ENCODE measurements at places on chromosomes 5 and 9.
A peak's percentile ranks its signal among the peaks of the same experiment; 100 is the strongest.

- no peak for DNase-seq
Observed at GRCh38 chr5:154333016-154333415, 112.8 kb upstream of the SAP30L start.

GRCh38 chr5:61352612-61353156 is 20.6 kb downstream of the ZSWIM6 start:
- DNase-seq: no peak

DNA sequence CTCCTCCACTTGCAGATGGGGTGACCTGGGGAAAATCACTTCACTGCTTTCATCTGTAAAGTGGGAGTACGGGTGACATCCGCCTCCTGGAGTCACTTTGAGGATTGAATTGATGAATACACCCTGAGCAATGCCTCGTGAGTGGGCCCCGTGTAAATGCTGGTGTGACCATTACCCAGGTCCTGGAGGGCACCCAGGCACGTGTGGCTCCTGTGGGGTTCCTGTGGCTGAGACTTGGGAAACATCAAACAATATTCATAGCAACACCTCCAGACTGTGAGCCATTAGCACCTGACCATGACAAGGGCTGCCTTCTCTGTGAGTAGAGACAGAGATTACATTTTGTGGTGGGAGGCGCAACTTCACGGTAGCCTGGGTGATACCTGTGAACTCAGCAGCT is 11.4 kb downstream of the MRPL36 start:
- no peak for DNase-seq

DNA sequence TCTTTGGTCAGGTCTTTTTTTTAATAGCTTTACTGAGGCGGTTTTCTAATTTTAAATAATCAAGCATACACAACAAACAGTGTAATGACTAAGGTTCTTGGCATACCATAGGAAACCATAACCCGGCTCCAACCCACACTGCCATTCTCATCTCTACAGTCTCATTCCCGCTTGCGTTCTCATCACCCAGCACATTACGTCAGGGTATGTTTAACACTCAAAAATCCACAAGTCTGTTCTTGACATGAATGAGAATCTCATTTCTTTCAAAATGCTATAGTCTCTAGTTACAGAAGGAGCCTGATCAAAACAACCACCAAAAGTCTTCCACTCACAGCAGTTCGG is 505 bp downstream of the C5orf34 start:
- peak; percentile 68 for DNase-seq

GRCh38 chr9:121748074-121748473 is 96.6 kb downstream of the DAB2IP start:
- DNase-seq: no peak

GRCh38 chr5:165139721-165140120 is 1634.3 kb downstream of the MAT2B start:
- DNase-seq: no peak

DNA sequence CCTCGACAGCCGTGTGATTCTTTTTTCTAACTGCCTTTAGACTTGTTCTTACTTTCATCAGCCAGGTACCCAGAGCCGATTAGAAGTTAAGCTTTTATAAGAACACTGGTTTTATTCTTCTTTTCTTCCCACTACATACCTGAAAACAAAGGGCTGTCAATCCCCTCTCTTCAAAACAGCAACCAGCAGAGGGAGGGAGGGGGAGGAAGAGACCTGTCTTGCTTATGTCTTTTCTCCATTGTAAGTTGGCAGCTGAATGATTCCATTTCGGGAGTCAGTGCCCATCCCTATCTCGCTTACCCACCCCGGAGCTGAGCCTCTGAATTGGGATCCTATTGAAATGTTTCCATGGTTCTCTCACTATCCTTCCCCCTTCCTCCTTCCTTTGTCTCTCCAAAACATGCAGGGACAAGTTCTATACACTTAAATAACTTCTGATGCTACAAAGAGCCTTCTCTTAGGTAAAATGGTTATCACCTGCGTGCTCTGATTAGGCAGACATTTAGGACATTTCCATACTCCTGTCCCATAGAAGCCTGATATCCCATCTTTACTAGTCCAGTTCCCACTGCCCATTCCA is 83.9 kb upstream of the WWC1 start:
- no peak for DNase-seq

DNA sequence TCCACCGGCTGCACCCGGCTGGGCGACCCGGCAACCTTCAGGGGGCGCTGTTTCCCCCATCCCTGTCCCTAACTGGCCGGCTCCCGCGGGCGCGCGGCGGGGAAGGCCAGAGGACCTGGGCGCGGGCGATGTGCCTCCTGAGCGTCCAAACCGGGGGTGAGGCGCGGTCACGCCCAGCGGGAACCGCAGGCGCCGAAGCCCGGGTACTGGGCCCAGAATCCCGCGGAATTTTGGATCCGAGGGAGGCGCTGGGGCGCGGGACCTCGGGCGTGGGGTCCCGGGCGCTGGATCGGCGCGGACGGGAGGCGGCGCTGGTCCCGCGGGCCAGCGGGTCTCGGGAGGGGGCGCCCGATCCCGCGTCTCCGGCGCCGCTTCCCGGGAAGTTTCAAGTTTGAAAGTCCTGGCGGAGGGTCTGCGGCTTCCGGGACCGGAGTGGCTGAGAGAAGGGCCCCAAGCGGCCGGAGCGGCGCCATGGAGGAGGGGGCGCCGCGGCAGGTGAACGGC is at the start of gene PKN3:
Gene PKN3, plus strand, starts transcription at position 59 of the 504 bp plus-strand sequence. Its CDS starts 413 bp downstream, at position 472.
- peak; percentile 89 for DNase-seq

GRCh38 chr5:142834504-142834903 is 64.3 kb downstream of the ARHGAP26 start:
- no peak for DNase-seq

- no peak for DNase-seq
Observed at GRCh38 chr5:125226825-125227224, 480.4 kb upstream of the ZNF608 start.

DNA sequence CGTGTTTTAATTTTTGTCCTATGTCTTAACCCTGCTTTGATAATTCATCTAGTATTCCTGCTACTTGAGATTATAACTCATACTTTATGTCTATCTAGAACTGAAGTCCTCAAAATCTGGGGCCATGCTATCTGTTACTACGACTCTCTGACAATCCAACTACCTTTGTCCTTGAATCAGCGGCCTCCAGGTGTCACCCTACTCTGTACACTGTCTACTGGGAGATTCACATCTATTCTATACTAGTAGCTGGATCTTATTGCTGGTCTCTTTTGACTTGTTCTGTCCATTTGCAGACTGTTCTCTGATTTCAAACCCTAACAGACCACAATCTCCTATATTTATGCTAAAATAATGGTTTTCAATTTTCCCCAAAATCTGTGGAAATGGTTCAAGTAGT is 225.5 kb upstream of the ELAVL2 start:
- no peak for DNase-seq

GRCh38 chr5:53882676-53883031 is 322.2 kb downstream of the NDUFS4 start:
- DNase-seq: no peak

DNA sequence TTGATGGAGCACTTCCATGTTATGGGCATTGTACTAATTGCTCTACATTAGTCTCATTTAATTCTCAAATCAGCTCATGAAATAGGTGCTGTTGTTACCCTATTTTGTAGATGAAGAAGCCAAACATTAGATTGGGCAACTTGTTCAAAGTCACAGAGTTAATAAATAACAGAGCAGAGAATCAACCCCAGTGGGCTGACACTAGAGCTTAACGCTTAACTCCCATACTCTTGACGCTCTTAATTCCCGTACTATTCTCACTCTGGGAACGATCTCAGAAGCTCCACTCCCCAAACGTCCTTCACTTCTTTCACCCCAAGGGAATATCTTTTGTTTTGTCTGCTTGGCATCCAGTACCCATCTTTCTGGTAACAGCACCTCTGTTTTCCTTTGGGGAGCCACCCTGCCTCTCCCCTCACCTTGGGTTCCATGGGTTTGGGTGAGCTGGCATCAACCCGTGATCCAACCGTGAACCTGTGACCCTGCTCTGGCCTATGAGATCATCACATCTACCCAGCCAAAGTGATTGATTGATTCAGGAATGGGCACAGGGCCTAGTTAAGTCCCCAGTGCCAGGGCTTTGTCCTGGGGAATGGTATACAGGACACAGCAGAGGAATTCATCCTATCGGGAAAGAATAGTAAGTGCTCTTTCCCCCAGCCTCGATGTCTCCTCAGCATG is 169.2 kb downstream of the NR3C1 start:
- DNase-seq: no peak

DNA sequence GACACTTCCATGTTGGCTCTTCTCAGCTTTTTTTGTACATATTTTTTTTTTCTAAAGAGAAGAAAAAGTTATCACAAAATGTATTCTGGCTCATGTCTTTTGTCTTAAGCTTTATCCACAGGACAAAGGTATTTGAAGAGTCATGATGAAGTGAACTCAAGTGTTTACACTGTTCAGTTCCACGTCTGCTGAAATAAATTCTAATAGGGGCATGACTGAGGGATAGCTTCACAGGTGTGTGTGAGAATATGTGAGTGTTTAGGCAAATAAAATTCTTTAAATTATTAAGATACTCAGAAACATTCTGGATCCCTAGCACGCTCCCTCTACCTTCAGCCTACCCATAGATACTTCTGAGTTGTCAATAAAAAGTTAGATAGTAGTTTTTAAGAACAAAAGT is 59.8 kb downstream of the BAAT start:
- no peak for DNase-seq

GRCh38 chr9:93194641-93195040 is 10.7 kb downstream of the WNK2 start:
- DNase-seq: no peak

- DNase-seq: no peak
Observed at GRCh38 chr5:154559398-154560276, 81.6 kb upstream of the HAND1 start.

GRCh38 chr5:155943516-155944407 is 383.2 kb upstream of the SGCD start:
- DNase-seq: no peak

- DNase-seq: no peak
Observed at GRCh38 chr5:97046270-97046982, 96.0 kb downstream of the LIX1 start.

GRCh38 chr9:94672811-94673487 is 33.6 kb upstream of the FBP1 start:
- DNase-seq: peak; percentile 29

- no peak for DNase-seq
Observed at GRCh38 chr9:109450346-109450745, 47.8 kb downstream of the PTPN3 start.

DNA sequence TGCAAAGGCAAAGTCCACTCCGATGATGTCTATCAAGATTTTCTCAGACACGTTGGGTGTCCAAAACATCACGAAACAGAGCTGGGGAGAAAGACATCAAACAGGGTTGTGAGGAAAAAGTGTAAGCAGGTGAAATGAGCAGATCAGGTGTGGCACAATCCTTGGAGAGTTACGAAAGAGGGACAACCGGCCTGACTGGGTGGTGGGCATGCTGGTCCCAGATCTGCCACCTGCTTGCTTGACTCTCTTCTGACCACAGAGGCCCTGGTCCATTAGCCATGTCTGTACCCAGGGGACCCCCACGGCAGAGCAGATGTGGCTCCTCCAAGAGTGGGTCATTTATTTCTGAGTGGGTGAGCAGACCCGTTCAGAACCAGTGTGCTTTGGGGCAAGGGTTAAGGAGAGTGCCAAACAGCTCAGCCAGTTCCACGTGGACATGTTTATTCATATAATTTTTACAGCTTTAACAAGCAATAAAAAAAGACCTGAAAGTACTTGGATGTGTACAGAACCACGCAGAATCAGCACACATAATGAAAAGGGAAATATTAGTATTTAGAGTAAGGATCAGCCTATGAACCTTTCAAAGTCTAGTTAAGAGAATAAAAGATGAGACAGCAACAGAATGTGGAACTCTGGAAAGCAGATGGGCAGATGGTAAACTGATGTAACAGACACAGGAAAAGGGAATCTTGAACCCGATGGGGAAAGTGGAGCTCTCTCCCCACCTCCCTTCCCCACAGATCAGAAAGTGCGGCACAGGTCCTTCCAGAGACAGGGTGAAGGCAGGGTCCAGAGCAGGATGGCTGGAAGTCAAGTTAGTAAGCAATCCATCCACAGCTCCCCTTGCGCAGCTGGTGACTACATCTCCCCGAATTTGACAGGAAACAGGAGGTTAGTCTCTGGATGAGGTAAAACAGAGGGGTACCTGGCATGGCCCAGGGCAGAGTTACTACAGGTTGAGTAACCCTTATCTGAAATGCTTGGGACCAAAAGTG is 52.5 kb downstream of the OTULIN start:
- no peak for DNase-seq

- DNase-seq: no peak
Observed at GRCh38 chr9:4603830-4604229, 58.3 kb upstream of the PLPP6 start.

- DNase-seq: no peak
Observed at GRCh38 chr9:99037769-99038483, 67.0 kb upstream of the TGFBR1 start.

- no peak for DNase-seq
Observed at GRCh38 chr9:136358016-136358415, 5.5 kb downstream of the DNLZ start.

GRCh38 chr9:70259512-70259802 is 679 bp downstream of the SMC5 start:
- DNase-seq: no peak

- DNase-seq: no peak
Observed at GRCh38 chr5:109573766-109574165, 116.0 kb upstream of the MAN2A1 start.

DNA sequence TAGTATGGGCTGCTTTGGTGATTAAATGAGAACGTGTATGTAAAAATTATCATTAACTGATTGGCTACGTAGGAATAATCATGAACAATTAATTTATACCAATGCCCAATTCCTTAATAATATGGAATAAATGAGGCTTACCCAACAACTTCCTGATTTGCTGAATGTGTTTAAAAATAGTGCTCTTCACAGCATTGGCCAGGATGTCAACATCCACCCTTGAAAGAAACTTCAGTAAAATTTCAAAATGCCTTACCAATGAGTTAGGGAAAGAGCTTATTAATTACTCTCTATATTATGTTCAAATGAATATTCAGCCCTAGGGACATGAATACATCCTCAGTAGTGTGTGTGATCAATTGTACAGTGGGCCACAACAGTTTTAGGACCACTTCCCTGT is 401.4 kb downstream of the PSAT1 start:
- no peak for DNase-seq

GRCh38 chr5:122089096-122090013 is 11.3 kb upstream of the LOX start:
- no peak for DNase-seq

DNA sequence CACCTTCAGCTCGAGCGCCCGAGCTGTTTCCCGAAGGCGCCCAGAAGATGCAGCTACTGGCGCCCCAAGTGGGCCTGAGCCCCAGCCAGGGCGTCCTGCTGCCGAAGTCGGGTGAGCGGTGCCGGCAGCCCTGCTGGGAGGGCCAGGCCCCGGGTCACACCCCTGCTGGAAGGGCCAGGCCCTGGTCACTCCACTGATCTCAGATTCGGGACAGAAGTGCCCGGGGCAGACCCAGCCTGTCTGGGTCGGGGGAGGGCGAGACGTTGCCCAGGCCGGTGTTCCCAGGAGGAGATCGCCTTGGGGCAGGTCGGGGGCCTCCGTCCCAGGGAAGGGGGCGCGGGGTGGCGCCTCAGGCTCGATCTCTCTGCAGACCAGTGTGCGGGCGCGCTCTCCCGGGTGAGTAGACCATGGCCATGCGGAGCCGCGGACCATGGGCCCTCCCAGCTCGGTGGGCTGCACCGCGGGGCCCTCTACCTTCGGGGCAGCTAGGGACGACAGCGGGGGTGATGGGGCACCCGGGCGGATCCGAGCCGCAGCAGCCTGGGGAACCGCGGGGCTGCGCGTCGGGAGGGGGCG is 2.3 kb downstream of the LCNL1 start:
- DNase-seq: no peak

GRCh38 chr9:22073349-22073748 is 64.2 kb upstream of the CDKN2B start:
- no peak for DNase-seq

GRCh38 chr5:65072850-65073249 is 304.1 kb downstream of the CWC27 start:
- DNase-seq: no peak

All from lung microvascular endothelial cell (primary cell).